ENCODE measurements at places on chromosomes 2 and 18.
A peak's percentile ranks its signal among the peaks of the same experiment; 100 is the strongest.

DNA sequence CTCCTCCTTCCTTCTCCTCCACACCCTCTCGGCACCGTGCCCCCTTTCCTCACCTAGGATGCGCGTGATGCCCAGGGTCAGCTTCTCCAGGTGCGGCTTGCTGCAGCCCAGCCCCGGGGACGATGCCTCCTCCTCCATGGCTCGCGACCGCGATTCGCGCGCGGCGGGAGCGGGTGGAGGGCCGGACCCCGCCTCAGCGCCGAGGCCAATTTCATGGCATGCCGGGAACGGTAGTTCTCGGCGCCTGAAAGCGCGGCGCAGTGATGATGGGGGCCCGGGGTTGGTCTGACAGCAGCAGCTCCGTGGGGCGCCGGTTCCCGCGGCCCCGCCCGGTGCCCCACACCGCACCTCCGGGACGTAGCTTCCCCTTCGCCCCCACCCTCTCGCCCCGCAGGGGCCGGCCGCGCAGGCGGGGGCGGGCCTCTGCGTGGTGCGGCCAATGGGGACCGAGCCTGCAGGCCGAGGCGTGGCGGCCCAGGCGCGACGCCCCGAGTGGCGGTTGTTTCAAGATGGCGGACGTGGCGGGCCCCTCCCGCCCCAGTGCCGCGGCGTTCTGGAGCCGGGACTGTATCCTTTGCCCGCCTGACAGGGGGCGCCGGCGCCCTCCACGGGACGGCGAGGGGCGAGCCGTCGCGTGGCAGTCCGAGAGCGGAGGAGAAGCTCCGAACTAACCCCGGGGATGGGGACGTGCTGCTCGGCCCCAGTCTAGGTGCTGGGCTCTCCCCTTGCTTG, at the start of the genes KIAA1328 and TPGS2:
Gene KIAA1328 (plus strand): TSS at position 498 of the 732 bp plus-strand sequence. CDS start 12 bp downstream, at position 510.
Gene TPGS2 (minus strand): TSS at position 373 of the 732 bp plus-strand sequence. CDS start 235 bp downstream, at position 138.
- DNase-seq, result peak; percentile 90

- peak; percentile 74 for DNase-seq
Observed at GRCh38 chr2:64291181-64291580, 147.0 kb upstream of the PELI1 start.

DNA sequence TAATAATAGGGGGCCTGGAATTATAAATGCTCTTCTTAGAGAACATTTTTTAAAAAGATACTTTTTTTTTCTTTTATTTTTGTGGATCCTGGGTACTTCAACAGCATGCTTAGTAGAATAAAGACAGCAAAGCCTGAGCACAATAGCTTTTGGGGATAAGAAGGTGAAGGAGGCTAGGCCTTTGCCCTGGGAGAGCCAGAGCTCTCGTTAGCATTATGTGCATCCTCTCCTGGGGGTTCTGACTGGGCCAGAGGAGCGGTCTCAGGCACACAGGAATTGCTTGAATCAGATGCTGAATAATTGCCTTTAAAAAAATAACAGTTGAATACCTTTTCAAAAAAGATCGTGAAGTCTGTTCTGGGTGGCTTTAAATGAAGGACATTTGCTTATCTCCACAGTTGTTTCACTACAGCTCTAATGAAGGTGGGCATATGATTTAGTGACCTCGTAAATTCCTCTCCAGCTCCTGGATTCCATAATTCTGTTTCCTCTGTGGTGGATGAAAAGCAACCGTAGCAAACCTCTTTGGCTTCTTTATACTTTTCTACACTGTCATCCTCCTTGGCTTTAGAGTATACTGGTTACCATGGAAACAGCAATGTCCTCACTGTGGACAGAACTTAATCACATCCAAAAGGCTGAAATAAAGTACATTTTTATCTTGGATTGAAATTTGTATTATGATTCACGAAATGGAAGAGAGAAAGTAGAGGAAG, 133.8 kb downstream of the MAIP1 start:
- DNase-seq, result peak; percentile 16

DNA sequence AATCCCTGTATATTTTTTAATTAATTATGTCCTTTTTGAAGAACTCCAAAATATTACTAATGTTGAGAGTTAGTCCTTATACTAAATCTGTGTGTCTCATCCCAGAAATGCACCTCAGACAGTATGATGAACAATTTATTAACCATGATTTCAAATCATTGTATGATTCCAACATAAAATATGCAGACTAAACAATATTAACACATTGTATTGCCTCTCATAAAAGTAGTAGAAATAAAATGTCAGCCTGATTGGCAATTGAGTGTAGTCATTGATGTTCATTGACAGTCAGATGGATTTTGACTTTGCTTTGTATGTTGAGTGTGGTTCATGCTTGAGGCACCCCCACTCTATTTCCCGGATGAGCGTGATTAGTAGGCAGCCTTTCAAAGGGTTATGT, 57.5 kb downstream of the KCTD18 start:
- DNase-seq, result no peak

DNA sequence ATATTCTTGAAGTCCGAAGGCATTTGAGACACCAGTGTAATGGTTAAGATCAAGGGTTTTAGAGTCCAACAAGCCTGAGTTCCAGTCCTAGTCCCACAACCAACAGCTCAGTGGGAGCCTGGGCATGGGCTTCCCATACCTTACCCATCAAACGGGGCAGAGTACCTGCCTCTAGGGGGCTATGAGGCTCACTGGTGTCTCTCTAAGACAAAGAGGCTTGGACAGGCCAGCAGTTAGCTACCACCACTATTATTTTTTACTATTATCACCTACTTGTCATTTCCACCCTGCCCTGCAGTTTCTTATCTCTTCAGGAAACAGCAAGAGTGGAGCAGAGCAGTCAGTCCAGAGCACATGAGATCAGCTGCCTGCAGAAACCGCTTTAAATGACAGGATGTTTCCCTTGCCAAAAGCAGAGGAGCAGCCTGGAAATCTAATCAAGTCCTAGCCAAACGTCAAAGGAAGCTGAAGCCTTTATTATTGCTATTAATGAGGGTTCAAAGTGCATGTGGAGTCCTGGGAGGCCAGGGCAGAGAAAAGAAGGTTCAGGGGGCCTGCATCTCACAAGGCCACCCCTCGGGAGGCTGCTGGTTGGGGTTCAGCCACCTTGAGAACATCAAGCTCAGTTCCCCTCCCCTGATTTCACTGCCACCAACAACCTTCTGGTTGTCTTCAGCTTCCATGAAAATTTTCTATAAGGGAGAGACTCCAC, 66.6 kb downstream of the STPG4 start:
- DNase-seq, result peak; percentile 65

DNA sequence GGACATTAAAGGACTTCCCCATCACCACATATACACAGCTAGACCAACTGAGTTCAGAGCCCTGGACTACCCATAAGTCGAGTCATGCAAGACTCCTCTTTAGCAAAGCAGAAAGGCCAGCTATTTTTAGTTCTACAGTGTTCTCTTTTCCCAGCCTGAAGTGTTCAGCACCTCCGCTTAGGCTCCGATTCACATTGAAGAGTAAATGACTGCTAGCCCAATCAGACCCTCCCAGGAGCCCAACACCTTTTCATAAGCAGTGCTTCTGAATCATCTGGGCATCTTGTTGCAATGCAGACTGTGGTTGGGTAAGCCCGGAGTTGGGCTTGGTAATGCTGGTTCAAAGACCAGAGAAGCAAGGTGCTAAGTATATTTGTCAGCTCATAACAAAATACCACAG, 138.6 kb upstream of the MSH6 start:
- DNase-seq, result no peak

DNA sequence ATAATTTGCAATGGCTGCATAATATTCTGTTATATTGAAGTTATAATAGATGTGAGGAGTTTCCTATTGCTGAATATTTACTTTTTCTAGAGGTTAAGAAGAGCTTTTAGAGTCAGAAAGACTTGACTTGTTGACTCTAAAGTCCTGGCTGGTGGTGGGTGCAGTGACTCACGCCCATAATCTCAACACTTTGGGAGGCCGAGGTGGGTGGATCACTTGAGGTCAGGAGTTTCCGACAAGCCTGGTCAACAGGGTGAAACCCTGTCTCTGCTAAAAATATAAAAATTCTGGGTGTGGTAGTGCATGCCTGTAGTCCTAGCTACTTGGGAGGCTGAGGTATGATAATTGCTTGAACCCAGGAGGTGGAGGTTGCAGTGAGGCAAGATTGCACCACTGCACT, 33.9 kb upstream of the ATIC start:
- DNase-seq, result peak; percentile 25

- DNase-seq, result no peak
Observed at GRCh38 chr18:70195014-70195614, 10.4 kb downstream of the RTTN start.

DNA sequence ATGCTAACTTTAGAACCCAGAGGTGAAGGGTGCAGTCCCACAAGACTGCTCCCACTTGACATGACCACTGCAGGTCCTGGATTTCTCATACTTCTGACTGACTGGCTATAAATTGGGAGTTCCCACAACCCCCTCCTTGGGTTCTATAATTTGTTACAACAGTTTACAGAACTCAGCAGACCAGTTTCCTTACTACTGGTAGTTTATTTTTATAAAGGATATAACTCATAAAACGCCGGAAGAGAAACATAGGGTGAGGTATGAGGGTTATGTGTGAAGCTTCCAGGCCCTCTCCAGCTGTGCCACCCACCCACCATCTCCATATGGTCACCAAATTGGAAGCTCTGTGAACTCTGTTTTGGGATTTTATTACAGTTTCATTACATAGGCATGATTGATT, 839.6 kb downstream of the TSN start:
- DNase-seq, result no peak

DNA sequence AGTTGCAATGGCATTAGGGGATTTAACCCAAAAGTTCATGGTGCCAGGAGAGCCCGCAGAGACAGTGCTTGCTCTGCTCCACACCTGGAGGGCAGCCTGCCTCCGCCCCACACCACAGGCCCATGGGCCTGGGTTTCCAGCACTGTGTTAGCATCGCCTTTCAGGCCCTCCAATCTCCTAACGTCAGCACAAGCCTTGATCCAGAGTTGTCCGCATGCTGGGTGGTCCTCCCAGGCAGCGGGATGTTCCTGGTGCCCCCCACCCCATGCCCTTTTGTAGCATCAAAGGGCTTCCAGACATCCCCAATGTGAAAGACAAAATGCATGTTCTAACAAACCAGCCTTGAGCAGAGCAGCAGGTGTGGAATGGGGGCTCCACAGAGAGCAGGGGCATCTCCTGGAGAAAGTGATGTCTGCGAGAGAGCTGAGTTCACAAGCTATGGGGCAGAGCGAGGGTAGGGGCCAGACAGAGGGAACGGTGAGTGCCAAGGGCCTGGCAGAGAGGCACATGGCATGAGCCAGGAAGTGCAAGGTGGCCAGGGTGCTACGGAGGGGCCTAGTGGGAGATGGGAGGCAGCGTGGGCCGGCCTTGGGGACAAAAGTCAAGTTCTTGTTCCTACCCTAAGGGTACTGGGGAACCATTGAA, 119.2 kb downstream of the CYP26B1 start:
- DNase-seq, result no peak

GRCh38 chr2:213148572-213149261, 2.7 kb downstream of the IKZF2 start:
- no peak for DNase-seq

DNA sequence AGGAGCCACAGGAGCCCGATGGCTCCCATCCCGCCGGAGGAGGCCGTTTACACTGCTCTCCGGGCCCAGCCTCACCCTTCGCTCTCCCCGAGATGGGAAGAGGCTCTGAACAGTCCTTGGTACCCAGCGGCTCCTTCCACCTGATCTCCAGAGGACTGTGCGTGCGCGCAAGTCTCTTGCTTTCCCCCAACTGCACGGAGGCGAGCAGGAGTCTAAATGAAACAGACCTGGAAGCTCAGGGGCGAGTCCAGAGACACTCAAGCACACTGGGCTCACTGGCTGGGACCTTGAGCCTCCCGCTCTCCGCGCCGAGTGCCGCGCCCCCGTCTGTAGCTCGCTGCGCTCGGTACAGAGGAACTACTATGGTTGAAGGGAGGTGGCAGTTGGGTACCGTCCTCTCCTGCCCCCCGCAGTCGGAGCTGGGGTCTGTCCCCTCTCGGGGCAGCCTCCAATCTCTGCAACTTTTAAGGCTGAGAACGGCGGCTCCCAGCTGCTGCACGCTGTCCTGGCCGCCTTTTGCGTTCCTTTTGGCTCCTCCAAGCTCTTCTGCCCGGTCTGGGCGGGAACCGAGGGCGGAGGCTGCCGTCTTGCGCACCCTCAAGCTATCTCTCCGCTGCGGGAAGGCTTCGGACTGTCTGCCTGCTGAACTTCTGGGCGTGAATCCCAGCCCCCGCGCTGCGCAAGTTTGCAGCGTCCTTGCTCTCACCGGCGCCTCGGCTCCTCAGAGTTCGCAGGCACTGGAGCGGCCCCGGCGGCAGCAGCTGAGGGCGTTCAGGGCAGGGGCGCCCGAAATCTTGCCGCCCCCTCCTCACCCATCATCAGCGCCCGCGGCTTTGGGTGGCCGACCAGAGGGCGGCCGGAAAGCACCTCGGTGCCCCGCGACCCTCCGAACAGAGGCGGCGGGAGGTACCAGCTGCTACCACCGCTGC, 491 bp downstream of the ALK start:
- no peak for DNase-seq

GRCh38 chr2:239323447-239323846, 77.4 kb downstream of the HDAC4 start:
- DNase-seq, result no peak

- DNase-seq, result no peak
Observed at GRCh38 chr2:1577846-1578245, 164.6 kb downstream of the TPO start.

DNA sequence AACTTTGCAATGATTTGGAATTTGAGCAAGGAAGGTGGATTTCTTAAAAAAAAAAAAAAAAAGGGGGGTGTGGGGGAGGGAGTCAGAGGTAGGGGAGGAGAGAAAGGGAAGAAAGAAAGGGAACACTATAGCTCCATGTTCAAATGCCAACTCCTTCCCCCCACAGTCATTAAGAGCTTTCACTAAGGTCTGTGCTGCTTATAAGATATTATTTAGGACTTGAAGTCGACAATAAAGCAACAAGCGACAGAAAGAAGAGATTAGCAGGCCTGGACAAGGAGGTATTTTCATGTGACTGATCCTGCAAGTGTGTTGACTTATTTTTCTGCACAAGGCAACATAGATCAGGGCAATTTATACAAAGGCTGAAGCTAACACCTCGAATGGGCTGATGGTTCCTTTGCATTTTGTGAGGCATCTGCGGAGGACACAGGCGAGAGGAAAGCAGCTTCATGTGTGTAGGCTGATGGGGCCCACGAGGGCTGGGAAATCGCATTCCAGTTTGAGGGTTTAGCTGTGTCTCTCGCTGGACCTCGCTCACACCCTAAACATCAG, 382.0 kb downstream of the SOX11 start:
- DNase-seq, result no peak

GRCh38 chr2:128774320-128775216, 455.9 kb upstream of the HS6ST1 start:
- no peak for DNase-seq

GRCh38 chr18:77087393-77088141, 45.0 kb downstream of the MBP start:
- peak; percentile 65 for DNase-seq

DNA sequence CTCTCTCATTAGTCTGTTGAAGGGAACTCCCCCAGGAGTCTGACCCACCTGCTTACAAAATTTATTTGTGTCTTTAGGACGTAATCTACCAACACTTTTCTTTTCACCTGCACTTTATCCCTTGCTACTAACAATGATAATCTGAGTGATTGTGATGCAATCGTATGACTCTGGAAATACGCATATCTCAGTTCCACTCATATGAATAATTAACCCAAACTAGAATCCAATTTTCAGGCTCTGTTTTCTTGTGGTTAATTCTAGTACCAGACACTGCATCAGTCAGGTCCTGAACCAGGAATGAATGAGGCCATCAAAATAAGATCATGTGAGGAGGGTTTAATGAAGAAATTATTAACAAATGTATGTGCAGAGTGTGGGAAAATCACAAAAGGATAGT, 158.4 kb upstream of the SRD5A2 start:
- DNase-seq, result no peak

- DNase-seq, result no peak
Observed at GRCh38 chr18:55688030-55688429, 100.0 kb upstream of the TCF4 start.

Data from mesenchymal stem cell (in vitro differentiated cells and primary cell).